Hippocampal formation (tissue), 2 donors: ENCODE measurements at places on chromosomes 3 and 15.
A peak's percentile ranks its signal among the peaks of the same experiment; 100 is the strongest.

DNA sequence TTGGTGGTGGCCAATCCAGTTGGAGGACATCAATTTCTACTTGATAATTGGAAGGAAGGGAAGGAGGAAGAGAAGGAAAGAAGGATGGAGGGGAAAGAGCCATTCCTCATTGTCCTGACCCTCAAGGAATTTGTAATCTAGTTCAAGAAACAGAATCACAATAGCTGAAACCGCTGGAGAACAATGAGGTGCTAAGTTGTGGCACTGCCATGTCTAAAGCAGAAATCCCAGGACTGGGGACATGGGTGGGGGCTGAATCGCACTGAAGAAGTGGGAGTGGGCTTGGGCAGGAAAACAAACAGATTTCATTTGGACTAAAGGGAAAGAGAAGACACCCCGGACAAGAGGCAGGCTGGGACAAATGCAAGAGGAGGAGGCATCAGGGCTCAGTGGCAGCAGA is 183.6 kb downstream of the UACA start:
- DNase-seq, result no peak

DNA sequence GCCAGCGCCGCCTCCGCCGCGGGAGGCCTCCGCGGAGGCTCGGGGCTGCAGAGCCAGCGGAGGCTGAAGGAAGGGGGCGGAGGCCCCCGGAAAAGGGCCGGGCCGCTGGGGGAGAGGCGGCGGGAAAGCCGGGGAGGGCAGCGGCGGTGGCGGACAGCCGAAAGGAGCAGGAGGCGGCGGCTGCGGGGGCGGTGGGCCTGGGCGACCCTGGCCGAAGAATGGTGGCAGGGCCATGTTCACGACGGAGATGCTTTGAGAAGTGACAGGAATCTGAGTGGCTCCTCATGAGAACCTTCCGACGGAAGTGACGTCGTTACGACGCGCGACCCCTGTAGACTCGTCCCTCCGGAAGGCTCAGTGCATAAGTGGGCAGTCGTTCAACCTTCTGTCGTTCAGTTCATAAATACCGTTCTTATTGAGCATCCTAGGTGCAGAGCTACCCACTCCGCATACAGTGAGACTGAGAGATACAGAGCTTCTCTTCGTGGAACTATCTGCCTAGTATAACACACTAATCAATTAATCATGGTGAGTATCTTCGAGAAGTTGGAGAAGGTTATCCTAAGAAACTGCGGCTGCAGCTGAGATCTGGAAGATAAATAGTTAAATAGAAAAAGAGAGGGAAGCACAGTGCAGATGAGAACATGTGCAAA is at the start of gene PDCD7:
Gene PDCD7 (minus strand): TSS at position 261 of the 653 bp plus-strand sequence. CDS start 27 bp downstream, at position 234.
- peak; percentile 89 for DNase-seq

DNA sequence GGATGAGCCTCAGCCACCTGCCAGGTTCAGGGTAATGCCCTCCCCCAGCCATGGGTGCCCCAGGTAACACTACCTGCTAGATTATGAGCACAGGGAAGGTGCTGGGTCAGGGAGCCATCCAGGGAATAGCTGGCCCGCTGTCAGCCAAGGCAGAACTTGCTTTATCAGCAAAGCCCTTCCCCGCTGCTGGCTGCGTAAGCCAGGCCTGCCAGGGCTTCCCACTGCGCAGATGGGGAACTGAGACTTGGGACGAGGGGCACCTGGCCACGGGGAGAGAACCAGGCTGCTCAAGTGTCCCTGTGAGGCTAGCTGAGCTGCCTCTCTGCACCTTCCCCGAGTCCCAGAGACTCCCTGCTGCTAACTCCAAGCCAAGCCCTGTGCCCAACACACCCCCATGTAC is 45.4 kb downstream of the CACNA2D2 start:
- no peak for DNase-seq

DNA sequence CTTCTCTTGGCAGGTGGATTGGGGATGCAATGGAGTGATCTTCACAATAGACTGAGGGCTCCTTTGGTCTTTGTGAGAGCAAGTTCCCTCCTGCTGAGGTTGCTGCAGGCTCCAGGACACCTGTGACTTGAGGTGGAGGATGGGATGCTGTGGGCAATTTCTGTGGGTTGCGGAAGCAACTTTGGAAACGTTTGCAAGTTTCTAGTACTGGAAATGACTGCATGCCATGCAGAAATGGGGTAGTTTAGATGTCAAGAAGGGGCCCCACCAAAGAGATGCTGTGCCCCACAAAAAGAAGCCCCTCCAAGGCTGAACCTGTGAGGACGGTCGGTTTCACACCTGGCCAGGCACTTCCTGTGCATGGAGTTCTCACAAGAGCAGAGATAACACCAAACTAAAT is 80.4 kb upstream of the XCR1 start:
- no peak for DNase-seq

DNA sequence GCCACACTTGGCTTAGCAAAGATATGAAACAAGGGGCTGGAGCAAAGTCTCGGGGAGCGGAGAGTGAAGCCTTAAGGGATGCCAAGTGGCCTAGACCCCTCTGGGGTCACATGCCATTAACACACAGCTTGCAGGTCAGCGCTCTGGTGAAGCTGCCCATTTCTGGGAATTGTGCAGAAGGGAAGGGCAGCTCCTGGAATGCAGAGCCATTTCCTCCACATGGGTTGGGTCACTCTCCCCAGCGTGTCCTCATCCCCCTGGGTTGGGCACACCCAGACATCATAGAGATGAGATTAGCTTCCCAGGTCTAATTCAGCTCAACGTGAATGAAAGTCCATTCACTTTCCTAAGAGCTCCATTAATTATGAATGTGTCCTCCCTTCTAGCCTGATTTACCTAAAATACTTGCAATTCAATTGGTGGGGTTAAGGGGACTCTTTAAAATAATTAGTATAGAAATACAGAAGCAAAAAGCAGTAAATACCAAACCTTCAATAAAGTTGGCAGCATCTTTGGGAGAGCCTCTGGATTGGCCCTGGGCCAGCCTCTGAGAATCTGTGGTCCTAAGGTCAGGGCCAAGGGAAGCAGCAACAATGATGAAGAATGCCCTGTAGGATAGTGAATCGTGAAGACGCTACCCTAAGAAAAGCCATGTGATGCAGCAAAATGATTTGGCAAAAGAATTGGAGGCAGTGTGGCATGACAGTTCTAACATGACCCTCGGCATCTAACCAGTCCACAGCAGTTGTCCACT is 17.8 kb downstream of the MRAS start:
- DNase-seq, result no peak

DNA sequence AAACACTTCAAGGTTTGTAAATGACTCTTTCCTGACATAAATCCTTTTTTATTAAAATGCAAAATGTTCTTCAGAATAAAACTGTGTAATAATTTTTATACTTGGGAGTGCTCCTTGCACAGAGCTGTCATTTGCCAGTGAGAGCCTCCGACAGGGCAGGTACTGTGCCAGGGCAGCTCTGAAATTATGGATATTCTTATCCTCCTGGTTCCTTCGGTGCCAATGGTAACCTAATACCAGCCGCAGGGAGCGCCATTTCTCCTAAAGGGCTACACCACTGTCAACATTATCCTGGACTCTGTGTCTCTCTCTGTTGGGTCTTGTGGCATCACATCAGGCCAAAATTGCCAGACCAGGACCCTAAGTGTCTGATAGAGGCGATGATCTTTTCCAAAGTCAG is 33.0 kb downstream of the CHDH start:
- DNase-seq, result no peak

GRCh38 chr15:27036210-27036609 is 65.2 kb downstream of the GABRG3 start:
- no peak for DNase-seq

DNA sequence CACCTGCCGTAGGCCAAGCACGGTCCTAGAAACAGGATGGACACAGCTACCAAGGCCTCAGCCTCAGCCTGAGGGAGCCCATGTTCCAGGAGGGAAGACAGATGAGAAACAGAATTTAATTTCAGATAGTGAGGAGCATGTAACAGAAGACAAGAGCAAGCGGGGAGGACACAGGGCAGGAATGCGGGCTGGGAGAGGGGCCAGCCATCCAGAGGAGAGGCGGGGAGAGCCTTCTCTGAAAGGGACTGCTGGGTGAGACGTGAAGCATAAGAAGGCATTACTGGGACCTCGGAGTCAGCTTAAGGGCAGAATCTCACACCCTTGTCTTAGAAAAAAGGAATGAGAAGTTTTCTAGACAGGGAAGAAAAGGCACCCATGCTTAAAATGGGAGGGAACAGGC is 271.7 kb upstream of the NSMCE3 start:
- no peak for DNase-seq

GRCh38 chr15:100114100-100114499 is 227.7 kb downstream of the ADAMTS17 start:
- DNase-seq, result no peak

DNA sequence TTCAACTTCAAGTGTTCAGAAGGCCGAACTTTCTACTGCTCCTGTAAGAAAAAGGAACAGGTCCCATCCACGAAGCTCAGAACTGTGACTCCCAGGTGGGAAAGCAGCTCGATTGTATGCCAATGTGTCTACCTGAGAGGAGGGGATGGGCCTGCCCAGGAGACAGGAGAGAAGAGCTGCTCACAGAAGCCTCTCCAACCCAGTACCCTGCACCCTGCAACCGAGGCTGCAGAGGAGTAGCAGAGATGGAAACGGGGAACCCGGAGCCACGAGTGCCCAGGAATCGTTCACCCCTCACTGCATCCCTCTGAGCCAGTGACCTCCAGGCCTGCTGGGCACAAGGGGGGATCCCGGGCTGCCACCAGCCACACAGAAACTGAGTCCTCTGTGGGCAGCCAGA is 86.5 kb upstream of the PRR23E start:
- DNase-seq, result no peak

DNA sequence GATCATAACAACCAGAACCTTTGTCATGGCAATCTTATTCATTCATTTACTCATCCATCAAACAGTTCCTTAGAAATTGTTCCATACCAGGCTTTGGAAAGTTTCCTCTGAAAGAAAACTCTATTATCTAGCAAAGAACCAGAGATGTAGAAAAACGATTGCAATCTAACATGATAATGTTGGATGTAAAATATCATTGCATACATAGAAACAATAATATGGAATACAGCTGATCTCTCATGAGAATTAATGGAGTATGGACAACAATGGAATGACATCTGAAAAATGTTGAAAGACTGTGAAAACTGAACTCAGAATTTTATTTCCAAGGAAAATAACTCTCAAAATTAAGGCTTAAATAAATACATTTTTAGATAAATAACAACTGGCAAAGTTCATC is 665.4 kb downstream of the NLGN1 start:
- DNase-seq, result no peak

DNA sequence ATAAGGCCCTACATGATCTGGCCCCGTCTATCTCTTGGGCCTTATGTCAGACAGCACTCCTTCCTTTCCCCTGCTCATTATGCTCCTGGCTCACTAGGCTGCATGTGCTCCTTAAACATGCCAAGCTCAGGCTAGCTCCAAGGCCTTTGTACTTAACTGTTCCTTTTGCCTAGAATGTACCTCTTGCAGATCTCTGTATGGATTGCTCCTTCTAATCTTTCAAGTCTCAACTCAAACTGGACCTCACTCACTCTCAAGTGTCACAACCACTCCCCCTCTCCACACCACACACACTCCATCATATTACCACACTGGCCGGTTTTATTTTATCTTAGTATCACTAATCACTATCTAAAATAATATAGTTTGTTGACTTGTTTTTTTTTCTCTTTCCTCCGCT is 36.4 kb downstream of the ZMAT3 start:
- no peak for DNase-seq

DNA sequence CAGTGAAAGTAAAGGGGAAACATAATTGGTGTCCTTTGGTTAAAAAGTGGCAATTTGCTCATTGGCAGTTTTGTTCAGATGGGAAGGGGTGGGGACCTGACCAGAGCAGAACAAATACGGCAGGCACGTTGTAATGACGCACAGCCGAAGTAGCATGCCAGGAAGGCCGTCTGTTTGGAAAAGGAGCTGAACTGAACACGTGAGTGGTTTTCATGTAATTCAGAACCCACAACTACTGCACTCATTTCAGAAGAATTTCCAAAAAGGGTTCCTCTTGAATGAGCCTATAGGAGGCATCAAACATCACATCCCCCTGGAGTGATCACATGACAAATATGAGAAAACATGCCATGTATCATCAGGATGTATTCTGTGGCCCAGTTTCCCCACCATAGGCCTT is 42.9 kb upstream of the LMCD1 start:
- no peak for DNase-seq
